Hematopoietic multipotent progenitor cell treated with erythropoietin and hydrocortisone succinate and interleukin-3 and kit ligand, for 8 days (in vitro differentiated cells): ENCODE measurements at places on chromosomes 12 and 14.
A peak's percentile ranks its signal among the peaks of the same experiment; 100 is the strongest.

DNA sequence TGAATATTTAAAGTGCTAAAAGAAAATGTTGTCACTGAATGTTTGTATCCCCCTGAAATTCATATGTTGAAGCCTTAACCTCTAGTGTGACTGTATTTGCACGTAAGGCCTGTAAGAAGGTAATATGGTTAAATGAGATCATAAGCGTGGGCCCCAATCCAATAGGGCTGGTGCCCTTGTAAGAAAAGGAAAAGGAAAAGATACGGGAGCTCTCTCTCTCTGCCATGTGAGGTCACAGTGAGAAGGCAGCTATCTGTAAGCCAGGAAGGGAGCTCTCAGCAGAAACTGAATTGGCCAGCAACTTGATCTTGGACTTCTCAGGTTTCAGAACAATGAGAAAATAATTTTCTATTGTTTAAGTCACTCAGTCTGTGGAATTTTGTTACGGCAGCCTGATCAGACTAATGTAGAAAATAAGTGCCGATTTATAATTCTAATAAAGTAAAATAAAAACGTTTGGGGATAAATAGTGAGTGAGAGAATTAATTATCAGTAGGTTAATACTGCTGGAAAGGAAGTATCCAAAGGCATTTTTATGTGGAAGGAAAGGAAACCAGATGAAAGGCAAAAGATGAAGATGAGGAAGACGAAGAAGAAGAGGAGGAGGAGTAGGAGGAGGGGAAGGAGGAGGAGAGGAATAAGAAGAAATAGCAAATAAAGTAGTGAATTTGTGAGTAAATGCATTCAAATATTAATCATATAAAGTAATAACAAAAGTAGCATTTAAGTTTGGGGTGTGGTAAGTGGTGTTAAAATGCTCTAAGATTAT, 188.5 kb upstream of the KRR1 start:
- DNase-seq: no peak

GRCh38 chr12:117030187-117030900, 68.9 kb downstream of the TESC start:
- no peak for DNase-seq

- DNase-seq: no peak
These were observed 2.1 kb upstream of the HOXC8 start for GRCh38 chr12:54006559-54007220.

- no peak for DNase-seq
These were observed 33.0 kb downstream of the TMEM132D start for GRCh38 chr12:129870796-129871195.

DNA sequence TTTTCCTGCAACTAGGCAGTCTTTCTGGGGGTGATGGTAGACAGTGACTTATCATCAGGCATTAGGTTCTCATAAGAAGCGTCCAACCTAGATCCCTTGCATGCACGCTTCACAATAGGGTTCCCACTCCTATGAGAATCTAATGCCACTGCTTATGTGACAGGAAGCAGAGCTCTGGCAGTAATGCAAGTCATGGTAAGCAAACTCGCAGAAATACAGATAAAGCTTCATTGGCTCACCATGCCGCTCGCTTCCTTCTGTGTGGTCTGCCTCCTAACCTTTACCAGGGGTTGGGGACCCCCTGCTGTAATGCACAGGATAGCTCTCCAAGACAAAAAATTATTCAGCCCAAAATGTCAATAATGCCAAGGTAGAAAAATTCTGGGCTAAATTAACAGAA, 864.2 kb downstream of the TRHDE start:
- peak; percentile 9 for DNase-seq

GRCh38 chr12:5577211-5577612, 145.3 kb downstream of the NTF3 start:
- DNase-seq: no peak

DNA sequence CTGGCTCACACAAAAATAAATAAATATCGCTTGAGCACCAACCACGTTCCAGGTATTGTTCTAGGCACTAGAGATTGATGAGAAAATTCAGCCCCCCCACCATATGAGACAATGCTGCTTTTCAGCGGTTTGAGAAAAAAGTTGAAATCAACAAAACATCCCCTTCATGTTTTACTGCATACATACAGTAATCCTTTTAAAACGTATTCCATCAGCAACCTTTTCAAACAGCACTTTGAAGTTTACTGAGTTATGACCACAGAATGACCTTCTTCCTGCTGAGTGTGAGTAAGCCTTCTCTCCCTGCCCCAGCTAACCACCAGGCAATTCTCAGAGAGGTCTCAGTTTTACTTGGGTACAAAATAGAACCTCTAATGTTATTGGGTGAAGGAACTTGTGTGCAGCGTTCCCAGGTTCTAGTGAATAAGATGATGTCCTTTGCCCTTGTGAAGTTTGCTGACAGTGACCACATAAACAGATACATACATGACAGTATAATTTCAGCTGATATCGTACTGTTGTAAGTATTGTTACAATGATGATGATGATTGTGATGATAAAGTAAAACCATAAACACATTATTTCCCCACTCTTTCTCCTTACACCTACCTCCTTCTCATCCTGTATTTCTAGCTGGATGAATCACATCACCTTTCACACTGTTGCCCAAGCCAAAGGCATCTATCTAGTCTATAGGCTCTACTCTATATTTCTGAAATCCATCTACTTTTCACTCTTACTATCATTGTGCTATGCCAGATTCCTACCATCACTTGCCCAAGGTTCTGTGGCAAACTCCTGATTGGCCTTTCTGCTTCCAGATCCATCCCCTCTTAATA, 124.4 kb upstream of the KRR1 start:
- no peak for DNase-seq

GRCh38 chr14:92906420-92906819, 16.5 kb upstream of the CHGA start:
- DNase-seq: no peak

DNA sequence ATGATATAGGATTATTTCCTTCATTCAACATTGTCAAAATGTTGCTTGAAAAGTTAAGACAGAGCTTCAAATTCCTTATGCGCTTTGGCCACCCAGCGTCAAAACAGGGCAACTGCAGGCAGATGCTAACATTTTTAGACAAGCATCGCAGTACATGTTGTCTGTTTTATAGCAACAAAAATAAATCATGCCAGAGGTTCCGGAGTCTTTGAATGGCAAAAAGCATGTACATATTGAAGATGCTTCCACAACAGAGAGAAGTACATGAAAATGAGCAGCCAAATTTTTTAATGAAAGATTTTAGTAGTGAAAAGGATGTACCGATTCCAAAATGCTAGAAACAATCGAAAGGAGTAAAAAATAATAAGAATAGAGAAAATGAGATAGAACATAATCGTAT, 49.8 kb upstream of the USP15 start:
- DNase-seq: peak; percentile 79

DNA sequence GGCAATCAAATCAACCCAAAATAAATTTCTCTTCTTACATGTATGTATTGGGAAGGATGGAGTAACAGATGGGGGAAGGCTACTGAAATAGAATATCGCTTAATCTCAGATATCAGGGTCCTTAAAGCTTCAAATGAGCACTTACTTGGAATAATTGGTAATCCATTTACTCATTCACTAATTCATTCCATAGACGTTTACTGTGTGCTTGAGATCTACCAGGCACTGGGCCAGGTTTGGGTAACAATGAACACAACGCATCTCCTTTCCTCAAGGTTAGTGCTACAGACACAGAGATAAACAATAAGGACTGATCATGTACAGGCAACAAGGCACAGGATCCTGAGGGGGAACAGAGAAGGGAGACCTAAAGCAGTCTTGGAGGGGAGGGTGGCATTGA, 54.4 kb upstream of the KRR1 start:
- DNase-seq: no peak

DNA sequence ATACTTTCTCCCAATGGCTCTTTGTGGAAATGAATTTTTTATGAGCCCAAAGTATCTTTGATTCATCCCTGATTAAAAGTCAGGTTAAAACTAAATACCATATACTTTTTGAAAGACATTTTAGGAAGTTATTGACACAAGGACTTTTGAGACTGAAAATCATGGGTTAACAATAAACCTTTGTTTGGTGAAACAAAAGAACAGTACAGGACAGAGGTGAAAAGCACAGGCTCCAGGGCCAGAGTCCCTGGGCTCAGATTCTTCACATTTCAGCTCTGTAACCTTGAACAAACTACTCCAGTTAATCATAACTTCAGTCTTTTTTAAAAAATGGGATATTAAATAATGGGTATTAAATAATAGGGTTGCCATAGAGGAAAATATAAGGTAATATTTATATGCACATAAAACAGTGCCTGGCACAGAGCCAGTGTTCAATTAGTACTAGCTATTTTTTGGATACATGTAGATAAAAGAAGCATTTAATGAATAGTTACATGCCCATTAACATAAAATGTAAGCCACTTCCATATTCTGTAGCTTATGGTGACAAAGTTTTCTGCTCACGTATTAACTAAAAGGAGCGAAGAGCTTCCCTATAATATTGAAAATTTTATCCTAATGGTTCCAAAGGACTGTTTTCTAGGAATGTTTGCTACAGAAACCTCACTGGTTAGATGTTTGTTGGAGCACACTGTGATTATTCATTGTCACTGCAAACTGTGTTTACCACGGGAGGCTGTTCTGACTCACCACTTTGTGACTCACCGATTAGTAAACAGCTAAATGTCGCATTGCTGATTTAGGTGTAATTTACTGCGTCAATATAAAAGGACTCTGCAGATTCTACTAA, 255.4 kb downstream of the DAD1 start:
- DNase-seq: no peak

- no peak for DNase-seq
These were observed 31.2 kb downstream of the TMCC3 start for GRCh38 chr12:94618995-94619695.

- no peak for DNase-seq
These were observed 433.3 kb upstream of the PRICKLE1 start for GRCh38 chr12:43022838-43023237.

- DNase-seq: peak; percentile 48
These were observed 248.0 kb downstream of the RASSF9 start for GRCh38 chr12:85588221-85588620.

DNA sequence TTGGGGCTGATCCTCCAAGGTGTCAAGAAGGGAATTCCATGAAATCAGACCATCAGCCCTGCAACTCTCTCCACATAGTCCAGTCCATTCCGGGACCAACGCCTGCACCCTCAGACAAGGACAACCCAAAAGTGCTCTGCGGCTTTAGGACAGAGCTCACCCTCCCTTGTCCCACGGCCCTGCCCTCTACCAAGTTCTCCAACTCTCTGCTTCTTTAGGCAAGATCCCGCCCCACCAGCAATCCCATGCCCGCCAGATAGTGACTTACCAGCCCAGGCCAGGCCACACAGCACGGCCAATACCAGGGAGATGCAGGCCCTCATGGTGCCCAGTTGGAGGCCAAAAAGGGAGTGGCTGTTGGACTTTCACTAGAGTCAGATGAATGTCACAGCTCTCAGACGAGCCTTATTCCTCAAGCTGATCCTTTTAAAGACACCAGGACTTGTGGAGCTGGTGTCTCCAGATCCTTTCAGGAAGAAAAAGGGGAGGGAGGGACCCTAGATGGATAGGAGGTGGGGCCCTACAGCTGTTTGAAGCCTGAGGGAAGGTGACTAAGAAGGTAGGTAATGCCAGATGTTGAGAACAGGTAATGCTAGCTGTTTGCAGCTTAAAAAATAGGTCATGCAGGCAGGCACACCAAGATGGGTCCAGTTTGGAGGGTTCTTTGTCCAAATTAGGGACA, at the start of gene ENDOU:
Gene ENDOU (minus strand): TSS at position 400 of the 682 bp plus-strand sequence. CDS start 77 bp downstream, at position 323.
- no peak for DNase-seq

DNA sequence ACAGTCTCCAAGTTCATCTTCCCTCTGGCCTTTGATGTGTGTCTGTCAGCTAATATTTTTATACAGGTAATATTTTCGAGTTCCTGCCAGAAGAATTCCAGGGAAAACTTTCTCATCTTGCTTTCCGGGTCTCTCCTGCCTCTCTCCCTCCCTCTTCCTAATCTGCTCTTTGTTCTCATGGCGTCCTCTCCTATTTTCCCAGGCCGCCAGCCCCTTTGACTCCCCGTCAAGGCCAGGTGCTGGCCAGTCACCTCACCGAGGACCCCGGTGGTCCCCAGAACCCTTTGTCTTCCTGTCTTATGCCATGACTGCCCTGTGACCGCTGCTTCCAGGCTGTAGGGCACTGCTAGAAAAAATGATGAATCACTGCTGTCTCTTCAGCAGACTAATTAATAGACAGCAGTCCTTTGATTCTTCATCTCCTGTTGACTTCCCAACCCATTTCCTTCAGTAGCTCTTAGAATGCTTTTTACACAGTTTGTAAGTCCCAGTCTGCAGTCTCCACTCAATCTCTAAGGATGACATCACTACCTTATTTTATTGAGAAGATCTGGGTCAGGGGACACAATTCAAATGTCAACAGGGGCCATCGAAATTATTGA, 40.7 kb downstream of the PPFIBP1 start:
- DNase-seq: no peak

- DNase-seq: no peak
These were observed 35.9 kb downstream of the PHLDA1 start for GRCh38 chr12:75995691-75996090.

- DNase-seq: no peak
These were observed 202.3 kb downstream of the GXYLT1 start for GRCh38 chr12:41942354-41942753.

- DNase-seq: no peak
These were observed 44.8 kb downstream of the GCH1 start for GRCh38 chr14:54857830-54858269.

GRCh38 chr12:53064613-53065436, 14.4 kb downstream of the SPRYD3 start:
- DNase-seq: no peak

DNA sequence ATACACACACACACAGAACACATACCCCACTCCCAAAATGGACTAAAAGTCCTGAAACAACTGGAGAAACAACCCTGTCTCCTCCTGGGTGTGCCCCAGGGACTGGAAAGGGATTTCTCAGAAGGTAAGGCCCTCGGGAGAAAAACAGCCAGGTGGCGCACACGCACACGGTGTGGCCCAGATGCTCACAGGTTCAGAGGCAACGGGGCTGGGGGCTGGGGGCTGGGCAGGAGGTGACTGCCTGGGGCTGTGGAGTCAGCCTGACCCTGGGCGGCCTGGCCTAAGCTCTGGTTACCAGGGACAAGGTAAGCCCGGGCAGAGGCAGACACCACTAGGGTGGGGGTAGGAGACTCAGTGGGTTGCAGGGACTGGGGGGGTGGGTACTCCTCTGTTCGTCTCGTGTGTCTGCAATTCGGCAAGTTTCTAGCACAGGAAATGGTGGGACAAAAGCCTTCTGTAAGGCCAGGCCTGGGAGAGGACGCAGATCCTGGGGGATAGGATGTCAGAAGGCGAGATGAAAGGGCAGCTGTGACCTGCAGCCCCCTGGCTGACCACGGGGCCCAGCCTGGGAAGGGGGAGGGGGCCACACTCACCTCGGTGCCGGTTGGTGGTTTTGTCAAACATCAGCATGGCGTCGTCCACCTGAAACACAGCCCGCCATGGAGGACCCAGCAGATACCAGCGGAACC, 10.4 kb downstream of the MSI1 start:
- DNase-seq: no peak

GRCh38 chr14:99124482-99125105, 147.4 kb downstream of the BCL11B start:
- no peak for DNase-seq

- no peak for DNase-seq
These were observed 7.9 kb downstream of the IFFO1 start for GRCh38 chr12:6547987-6548386.
